ENCODE measurements at places on chromosomes 16 and 17.

- peak; percentile 93 for DNase-seq
These were observed 12.4 kb downstream of the SGCA start for GRCh38 chr17:50177983-50178834.

DNA sequence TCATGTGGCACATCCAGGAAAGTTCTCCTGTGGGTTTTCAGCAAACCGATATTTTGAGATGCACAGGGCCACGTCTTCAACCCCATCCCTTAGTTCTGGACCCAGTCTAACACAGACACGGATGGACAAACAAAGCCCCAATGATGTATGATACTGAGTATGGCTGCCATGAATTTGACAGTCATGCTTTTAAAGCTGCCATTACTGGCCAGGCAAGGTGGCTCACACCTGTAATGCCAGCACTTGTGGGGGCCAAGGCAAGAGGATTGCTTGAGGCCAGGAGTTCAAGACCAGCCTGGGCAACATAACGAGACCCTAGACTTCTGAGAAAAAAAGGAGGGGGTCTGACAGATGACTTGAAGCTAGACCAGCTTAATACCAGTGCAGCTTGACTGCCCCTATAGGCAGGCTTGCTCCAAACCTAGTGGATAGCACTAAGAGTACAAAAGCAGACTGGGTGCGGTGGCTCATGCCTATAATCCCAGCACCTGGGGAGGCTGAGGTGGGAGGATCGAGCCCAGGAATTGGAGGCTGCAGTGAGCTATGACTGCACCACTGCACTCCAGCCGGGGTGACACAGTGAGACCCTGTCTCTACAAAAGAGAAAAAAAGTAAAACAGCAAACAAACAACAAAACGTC lies 10.8 kb upstream of the ZNF629 start:
- DNase-seq: peak; percentile 54

- no peak for DNase-seq
These were observed 103.4 kb downstream of the VPS53 start for GRCh38 chr17:611202-611601.

GRCh38 chr16:53989597-53989996 lies 285.6 kb downstream of the FTO start:
- DNase-seq: no peak

DNA sequence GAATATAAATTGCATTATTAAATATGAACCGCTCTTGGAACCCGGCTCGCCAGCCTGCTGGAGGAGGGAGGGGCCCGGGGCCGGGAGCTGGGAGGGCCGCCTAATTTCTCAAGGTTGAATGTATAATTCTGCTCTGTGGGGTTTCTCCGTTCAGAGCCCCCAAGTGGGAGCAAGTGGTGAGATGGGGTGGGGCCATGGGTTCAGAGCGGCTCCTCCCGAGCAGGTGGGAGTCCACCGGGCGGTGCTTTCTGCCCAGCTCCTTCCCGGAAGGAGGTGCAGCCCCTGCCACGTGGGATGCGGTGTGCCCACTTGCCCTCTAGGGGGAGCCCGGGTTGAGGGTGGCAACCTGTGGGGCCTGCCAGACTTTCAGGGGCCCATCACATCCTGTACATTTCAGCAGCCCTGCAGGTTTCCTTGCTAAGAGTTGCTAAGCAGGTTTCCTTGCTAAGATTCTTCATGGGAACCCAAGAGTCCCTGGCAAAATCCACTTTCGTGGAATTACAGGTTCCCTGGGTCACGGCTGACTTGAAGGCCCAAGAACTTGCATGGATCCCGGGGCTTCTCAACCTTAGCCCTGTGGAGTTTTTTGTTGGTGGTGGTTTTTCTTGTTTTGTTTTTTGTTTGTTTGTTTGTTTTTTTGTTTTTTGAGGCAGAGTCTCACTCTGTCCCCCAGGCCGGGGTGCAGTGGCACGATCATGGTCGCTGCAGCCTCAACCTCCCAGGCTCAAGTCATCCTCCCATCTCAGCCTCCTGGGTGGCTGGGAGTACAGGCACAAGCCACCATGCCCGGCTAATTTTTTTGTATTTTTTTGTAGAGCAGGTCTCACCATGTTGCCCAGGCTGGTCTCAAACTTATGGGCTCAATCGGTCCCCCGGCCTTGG lies 196.7 kb upstream of the GSE1 start:
- peak; percentile 63 for DNase-seq

DNA sequence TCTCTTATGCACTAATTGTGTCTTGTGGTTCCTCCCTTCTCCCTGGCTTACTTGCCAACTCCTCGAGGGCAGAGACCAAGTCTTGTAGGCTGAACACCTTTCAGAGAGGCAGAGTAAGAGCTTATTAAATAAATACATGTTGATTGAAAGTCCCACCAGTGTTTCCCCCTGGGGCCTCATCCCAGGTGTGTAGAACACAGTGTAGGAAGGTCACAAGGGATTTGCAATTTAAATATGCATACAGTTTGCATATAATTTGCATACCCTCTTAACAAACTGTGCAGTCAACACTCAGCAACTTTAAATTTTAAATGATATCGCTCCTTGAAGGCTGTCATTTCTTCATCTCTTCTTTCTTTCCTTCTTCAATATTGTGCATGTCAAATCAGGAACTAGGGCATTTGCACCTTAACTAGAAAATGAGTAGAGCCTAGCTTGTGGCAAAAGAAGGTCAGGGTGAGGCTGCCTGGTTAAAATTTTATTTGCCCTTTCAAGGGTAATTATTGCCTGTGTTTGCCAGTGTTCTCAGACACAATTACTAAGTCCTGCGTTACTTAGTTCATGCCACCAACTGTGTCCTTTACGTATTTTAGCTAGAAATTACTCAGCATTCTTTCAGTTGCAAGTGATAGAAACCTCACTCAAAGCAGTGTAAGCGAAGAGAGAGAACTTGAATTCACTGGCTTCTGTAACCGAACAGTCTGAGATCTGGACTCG lies 465.7 kb downstream of the HAPSTR1 start:
- no peak for DNase-seq

DNA sequence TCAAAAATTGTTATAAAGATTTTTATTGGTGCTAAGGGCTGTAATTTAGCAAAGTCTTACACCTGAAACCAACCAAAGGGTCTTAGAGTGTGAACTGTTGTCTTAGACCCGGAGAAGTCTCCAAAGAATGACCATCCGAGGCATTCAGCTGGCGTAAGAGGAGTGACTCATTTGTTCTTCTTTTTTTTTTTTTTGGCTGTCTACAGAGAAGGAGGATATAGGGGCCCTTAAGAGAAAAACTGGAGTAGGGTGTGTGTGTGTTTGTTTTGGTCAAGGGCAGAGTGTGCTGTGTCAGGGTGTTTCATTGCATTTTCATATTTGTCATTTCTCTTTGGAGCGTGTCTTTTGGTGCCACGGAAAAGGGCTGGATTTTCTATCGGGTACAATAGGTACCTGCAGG lies 508.0 kb downstream of the WWOX start:
- DNase-seq: no peak

DNA sequence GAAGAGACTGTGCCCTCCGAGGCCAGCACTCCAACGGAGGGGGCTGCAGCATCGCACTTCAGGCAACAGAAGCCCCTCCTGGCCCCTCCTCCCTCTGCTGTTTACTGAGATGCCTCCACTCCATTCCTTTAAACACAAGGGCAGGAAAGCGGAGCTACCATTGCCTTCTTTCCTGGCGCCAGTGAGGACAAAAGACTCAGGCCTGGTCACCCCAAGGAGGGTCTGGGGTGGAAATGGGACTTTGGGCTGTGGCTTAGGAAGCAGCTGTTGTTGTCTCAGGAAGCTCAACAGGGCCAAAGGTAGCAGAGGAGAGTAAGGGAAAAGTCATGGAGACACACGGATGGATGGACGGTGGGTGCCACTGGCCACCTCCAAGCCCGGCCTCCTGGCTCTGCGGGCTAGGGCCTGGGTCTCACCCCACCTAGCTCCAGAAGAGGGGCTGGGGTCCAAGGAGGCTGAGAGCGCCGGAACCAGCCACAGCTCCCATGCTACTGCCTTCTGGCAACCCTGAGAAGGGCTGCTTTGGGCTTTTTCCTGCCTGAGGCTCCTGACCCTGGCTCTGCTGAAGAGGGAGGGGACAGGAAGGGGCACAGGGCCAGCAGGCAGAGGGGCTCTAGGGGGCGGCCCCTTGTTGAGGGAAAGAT lies 11.1 kb downstream of the CD300LG start:
- no peak for DNase-seq

All from RPMI8226 (cell line).